Fibroblast of skin of right quadriceps (primary cell): ENCODE measurements at places on chromosomes 3 and 15.

- DNase-seq, result no peak
Observed at GRCh38 chr15:87368511-87368910, 888.0 kb downstream of the NTRK3 start.

GRCh38 chr3:118536764-118537163, 497.9 kb downstream of the IGSF11 start:
- DNase-seq, result no peak

- DNase-seq, result no peak
Observed at GRCh38 chr3:74663178-74663577, 48.7 kb upstream of the CNTN3 start.

GRCh38 chr15:62439543-62440016, 274.5 kb upstream of the C2CD4B start:
- peak; percentile 52 for DNase-seq

DNA sequence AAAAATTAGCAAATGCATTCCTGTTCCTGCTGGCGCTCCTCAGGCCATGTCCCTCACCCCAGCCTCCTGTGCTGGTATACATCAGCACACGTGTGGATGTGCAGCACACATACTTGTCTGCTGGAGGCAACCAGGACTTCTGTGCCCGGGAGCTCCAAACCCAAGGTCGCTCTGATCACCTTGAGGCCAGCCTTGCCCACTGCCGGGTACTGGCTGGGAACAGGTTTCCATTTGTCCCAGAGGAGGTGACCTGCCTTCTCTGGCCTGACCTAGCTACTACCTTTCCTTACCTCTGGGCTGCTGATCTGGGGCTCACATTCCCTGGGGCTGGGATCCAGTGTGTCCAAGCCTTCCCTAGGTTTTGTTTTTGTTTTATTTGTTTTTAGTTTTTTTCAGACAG, 12.1 kb downstream of the PRKCD start:
- DNase-seq, result no peak

DNA sequence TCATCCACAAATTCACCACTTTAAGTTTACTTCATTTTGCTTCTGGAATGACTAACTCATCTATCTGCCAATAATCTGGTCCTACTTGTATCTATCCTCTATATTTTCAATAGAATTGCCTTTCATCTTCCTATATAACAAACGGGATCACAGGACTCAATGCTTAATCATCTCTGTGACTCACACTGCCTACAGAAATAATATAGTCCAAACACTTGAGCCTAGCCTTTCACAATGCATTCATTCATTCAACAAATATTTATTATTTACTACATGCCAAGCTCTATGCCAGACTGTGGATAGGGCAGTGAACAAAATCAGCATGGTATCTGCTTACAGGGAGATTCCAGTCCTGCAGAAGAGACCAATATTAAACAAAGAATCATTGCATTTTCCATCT, 16.6 kb upstream of the AGTR1 start:
- DNase-seq, result peak; percentile 52

GRCh38 chr3:121595765-121596406, 2.7 kb downstream of the FBXO40 start:
- no peak for DNase-seq

- DNase-seq, result no peak
Observed at GRCh38 chr3:124249038-124249437, 257.1 kb upstream of the ROPN1 start.

GRCh38 chr3:69505770-69506407, 120.0 kb upstream of the FRMD4B start:
- peak; percentile 5 for DNase-seq

DNA sequence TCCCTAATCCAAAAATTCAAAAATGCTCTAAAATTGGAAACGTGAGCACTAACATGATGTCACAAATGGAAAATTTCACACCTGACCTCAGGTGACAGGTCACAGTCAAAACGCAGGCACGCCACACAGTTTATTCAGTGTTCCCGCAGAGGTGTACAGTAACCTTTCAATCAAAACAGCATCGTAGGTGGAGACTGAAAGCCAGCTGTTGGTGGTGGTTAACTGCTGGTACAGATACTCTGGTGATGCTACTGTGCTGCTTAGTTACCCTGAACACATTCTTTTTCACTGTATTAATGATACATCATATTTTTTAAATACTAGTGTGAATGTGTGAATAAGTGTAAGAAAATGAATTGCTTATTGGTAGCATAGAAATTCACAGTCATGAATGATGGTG, 23.8 kb downstream of the RAB11A start:
- no peak for DNase-seq

GRCh38 chr3:141387516-141387915, 19.2 kb downstream of the ZBTB38 start:
- no peak for DNase-seq

DNA sequence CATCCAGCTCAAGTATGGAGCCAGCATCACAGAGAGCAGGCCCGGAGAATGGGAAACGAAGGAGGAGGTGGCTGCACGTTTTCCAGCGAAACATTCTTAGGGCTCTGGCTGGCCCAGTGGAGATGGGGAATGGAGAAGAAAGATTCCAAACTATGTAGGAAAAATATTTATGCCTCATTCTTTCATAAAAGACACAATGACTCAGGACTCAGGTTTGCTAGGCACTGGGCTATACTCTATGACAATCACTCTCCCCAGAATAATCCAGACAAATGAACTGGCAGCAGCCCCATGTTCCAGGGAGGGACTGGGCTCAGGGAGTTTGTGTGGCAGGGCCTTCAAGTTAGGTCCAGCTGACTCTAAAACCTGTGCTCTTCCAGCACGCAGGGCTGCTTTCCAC, 110.8 kb upstream of the RAD18 start:
- DNase-seq, result peak; percentile 74

- no peak for DNase-seq
Observed at GRCh38 chr3:15102256-15102655, 3.3 kb upstream of the RBSN start.

DNA sequence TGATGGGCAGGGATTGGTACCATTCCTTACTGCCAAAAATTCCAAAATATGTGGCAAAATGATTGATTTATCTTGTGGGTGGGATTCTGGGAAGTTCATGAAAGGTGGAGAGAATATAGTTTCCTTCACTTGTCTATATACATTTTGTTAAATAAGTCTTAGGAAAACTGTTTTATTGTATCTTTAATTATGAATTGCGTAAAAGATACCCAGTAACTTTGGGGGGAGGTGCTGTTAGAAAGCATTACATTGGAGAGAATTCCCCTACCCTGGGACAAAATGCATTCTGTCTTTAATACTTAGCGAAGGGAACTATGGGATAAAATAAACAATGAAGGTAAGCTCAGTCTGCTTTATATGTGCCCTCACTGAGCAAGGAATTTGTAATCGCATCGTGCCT, 4.6 kb downstream of the SETD5 start:
- no peak for DNase-seq

DNA sequence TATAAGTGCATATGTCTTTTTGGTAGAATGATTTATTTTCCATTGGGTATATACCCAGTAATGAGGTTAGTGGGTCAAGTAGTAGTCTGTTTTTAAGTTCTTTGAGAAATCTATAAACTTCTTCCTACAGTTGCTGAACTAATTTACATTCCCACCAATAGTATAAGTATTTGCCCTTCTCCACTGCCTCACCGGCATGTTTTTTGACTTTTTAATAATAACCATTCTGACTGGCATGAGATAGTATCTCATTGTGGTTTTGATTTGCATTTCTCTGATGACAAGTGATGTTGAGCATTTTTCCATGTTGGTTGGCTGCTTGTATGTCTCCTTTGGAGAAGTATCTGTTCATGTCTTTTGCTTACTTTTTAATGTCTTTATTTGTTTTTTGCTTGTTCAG, 94.1 kb upstream of the TP63 start:
- no peak for DNase-seq

DNA sequence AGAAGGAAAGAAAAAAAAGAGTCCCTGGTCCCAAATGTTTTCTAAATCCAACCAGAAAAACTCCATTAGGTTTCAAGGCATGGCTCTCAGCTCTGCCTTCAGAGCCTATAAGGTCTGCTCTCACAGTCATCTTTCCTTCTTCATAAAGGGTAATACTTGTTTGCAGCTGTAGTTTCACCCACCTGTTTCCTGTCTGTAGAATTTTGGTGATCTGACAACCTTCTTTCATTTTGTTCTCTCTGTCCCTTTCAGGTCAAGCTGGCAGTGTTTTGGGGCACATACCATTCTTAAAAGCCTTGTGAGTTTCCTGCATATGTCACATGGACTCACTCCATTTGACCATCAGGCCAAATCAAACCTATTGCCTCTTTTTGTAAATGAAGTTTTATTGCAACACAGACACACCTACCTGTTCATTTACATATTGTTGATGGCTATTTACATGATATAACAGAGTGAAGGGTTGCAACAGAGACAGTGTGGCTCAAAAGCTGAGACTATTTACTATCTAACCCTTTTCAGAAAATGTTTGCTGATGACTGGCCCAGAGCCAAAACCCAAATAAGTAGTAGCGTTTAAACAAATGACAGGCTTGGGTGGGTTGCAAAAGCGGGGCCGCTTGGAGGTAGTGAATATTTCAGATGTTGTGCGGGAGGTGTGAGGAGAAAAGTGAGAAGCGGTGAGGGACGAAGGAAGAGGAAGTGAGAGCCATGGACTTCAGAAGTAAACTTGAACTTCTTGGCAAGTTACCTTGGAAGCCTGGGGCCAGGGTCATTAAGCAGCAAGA, 292.7 kb upstream of the PROK2 start:
- DNase-seq, result no peak

GRCh38 chr15:92429378-92430068, 35.8 kb downstream of the ST8SIA2 start:
- DNase-seq, result peak; percentile 95

DNA sequence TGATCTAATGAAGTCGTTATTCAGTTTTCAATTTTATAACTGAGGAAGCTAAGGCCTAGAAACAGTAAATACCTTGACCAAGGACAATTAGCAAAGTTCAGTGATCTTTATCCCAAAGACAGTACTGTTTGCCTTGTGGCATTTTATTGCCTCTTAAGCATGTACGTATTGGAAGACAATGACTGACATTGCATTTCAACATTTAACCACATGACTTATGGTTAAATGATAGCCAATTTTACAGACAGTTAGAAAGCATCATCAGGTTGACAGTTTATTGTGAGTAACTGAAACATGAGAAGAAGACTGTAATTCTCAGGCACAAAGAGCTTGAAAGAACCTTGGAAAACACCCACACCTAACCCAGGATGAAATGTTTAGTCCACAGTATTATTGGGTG, 390.8 kb upstream of the ZNF385D start:
- DNase-seq, result no peak

GRCh38 chr3:122101646-122102045, 46.5 kb downstream of the CD86 start:
- DNase-seq, result peak; percentile 11

GRCh38 chr3:100002599-100003350, 111.5 kb downstream of the FILIP1L start:
- peak; percentile 89 for DNase-seq

- DNase-seq, result peak; percentile 6
Observed at GRCh38 chr3:6860954-6861624, at the start of gene GRM7. Gene GRM7, plus strand, starts transcription at chr3:6861115.

DNA sequence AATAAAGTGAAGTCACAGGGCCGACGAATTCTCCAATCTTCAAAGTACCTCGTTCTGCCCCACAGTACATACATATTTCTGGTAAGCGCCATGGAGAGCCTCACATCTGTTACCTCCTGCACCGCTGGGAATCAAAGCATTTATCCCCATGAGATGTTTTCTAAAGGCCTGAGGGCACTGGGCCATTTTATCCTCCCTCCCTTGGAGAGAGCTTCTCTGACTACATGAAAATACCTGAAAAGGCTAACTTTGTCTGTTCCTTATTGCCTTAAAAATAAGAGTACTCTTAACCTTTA, 148.1 kb downstream of the RORA start:
- DNase-seq, result peak; percentile 9
